ENCODE measurements at places on chromosomes 6 and 20. TPM values are rescaled to one million over a fixed set of nuclear protein-coding genes. Genes with fewer than 3 reads are reported as not detected.

GRCh38 chr20:3658019-3658715, 5.0 kb downstream of the GFRA4 start:
- no peak for DNase-seq
- peaks cover 2% of the 10 kb centered on the region for H3K27me3 ChIP-seq
- no peak overlapping the region for H3K4me3 ChIP-seq
- no peaks in the 10 kb centered on the region for H3K4me1 ChIP-seq

Gene GJA10
- total RNA-seq, result not detected

DNA sequence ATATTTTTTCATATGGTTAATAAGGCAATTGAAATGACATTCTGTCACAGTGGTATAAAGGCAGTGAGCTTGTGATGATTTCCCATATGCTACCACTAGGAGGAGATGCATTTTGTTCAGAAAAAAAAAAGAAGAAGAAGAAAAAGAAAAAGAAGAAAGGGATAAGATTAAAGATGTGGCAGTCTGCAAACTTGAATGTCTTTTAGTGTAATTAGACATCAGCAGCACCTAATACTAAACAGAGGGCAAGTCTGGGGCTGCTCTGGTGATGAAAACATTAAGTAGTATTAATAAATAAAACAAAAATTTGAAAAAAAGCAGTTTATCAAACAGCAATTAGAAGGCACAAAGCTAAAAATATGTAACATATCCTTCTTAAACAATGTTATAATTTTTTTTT, 95.4 kb upstream of the DEFB112 start:
- no peak for DNase-seq
- H3K27ac ChIP-seq, result no peak overlapping the region
- no peaks in the 10 kb centered on the region for H3K36me3 ChIP-seq
- H3K4me3 ChIP-seq, result no peak overlapping the region

Gene ADGRF5
- total RNA-seq, result not detected

DNA sequence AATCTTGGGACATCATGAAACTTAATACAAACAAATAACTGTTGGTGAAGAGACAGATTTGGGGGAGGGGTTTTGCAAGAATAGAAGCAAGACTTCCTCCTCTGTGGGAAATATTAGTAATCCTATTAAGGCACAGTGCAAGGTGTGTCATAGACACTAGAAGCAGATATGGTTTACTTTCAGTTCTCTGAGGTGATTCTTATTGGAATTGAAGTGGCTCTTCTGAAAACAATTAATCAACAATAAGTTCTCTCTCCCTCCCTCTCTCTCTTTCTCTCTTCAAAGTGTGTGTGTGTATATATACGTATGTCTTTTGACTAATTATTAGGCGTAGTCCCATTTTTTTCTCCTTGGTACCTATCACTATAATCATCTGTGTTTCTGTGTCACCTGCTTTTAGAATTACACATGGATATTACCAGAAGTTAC, 99.8 kb downstream of the HIVEP2 start:
- H3K27me3 ChIP-seq, result no peaks in the 10 kb centered on the region
- H3K4me3 ChIP-seq, result peak overlapping the region; percentile 44
- peaks cover 67% of the 10 kb centered on the region for H3K4me1 ChIP-seq
- peak overlapping the region; percentile 84 for H3K27ac ChIP-seq

GRCh38 chr20:47355489-47356219, 845 bp downstream of the ZMYND8 start:
- no peaks in the 10 kb centered on the region for H3K27me3 ChIP-seq
- no peak for DNase-seq
- peak overlapping the region; percentile 75 for H3K4me3 ChIP-seq
- peak overlapping the region; percentile 86 for H3K27ac ChIP-seq
- H3K4me1 ChIP-seq, result peaks cover 74% of the 10 kb centered on the region
- no peaks in the 10 kb centered on the region for H3K36me3 ChIP-seq

GRCh38 chr6:7904654-7905319, 5.8 kb downstream of the TXNDC5 start:
- H3K27me3 ChIP-seq, result no peaks in the 10 kb centered on the region
- H3K4me3 ChIP-seq, result no peak overlapping the region
- H3K4me1 ChIP-seq, result peaks cover 9% of the 10 kb centered on the region
- no peak for DNase-seq
- H3K36me3 ChIP-seq, result no peaks in the 10 kb centered on the region

GRCh38 chr6:165985281-165985805, 182.3 kb downstream of the TBXT start:
- no peaks in the 10 kb centered on the region for H3K27me3 ChIP-seq
- no peaks in the 10 kb centered on the region for H3K4me1 ChIP-seq
- DNase-seq, result no peak
- no peak overlapping the region for H3K27ac ChIP-seq
- H3K4me3 ChIP-seq, result no peak overlapping the region
